ENCODE measurements at places on chromosomes 1 and 21. TPM values are rescaled to one million over a fixed set of nuclear protein-coding genes. Genes with fewer than 3 reads are reported as not detected.

SERINC2 gene
- total RNA-seq = 30.4 TPM

DNA sequence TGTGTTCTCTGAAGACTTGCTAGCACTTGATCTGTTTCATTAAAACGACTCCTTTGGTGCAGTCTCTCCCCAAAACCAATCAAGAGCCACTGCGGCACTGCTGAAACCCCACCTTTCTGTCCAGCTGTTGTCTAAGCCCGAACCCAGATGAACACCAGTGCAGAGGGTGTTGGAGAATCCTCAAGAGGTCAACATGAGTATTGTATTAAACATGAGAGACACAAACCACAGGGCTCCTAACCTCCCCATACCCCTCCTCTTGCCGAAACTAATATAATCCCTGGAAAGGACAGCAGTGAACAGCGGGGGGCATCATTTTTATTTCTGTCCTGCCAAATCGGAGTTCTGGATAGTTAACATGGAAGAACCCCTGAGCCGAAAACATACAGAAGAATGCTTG lies 333.9 kb downstream of the CAMTA1 start:
- no peaks in the 10 kb centered on the region for H3K27me3 ChIP-seq
- H3K4me1 ChIP-seq = peaks cover 23% of the 10 kb centered on the region
- no peak for DNase-seq
- no peak overlapping the region for H3K27ac ChIP-seq
- H3K36me3 ChIP-seq = no peaks in the 10 kb centered on the region

GRCh38 chr1:213585959-213586586 lies 401.7 kb upstream of the PROX1 start:
- H3K27me3 ChIP-seq = no peaks in the 10 kb centered on the region
- no peak overlapping the region for H3K4me3 ChIP-seq
- no peak overlapping the region for H3K27ac ChIP-seq
- H3K36me3 ChIP-seq = no peaks in the 10 kb centered on the region
- DNase-seq = no peak

GRCh38 chr1:246208105-246208504 lies 299.0 kb downstream of the SMYD3 start:
- H3K27me3 ChIP-seq = no peaks in the 10 kb centered on the region
- H3K36me3 ChIP-seq = no peaks in the 10 kb centered on the region
- DNase-seq = no peak
- H3K27ac ChIP-seq = no peak overlapping the region

GRCh38 chr1:206816390-206817287 lies 44.3 kb upstream of the IL10 start:
- DNase-seq = no peak
- no peaks in the 10 kb centered on the region for H3K36me3 ChIP-seq
- no peak overlapping the region for H3K27ac ChIP-seq
- H3K27me3 ChIP-seq = peaks cover 3% of the 10 kb centered on the region

- H3K27ac ChIP-seq = no peak overlapping the region
- H3K36me3 ChIP-seq = no peaks in the 10 kb centered on the region
- no peak overlapping the region for H3K4me3 ChIP-seq
- DNase-seq = no peak
- H3K27me3 ChIP-seq = no peaks in the 10 kb centered on the region
- H3K4me1 ChIP-seq = peaks cover 23% of the 10 kb centered on the region
These were observed 3.6 kb upstream of the AHCYL1 start for GRCh38 chr1:109981004-109981335.

- peaks cover 8% of the 10 kb centered on the region for H3K27me3 ChIP-seq
- no peak overlapping the region for H3K27ac ChIP-seq
- peaks cover 6% of the 10 kb centered on the region for H3K4me1 ChIP-seq
- DNase-seq = no peak
These were observed 4.2 kb downstream of the ST6GALNAC5 start for GRCh38 chr1:76871355-76871974.

DNA sequence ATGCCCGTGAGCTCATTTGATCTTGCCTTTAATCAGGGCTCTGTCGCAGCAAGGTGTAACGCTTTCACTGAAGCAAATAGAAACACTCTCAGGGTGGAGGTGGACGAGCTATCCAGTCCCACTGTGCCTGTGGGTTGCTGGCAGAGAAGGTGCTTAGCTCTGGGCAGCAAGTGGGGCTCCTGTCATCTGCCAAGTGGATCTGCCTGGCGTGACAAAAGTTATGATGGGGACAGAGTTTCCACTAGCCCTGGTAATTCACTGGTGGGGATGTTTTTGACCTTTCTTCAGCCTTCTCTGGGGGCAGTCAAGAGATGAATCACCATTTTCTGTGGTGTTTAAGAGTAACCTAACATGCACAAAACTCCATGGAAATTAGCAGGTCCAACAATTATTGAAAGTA lies 71.3 kb upstream of the EDEM3 start:
- no peak overlapping the region for H3K4me3 ChIP-seq
- H3K4me1 ChIP-seq = peaks cover 16% of the 10 kb centered on the region
- DNase-seq = no peak
- H3K27ac ChIP-seq = no peak overlapping the region
- H3K36me3 ChIP-seq = no peaks in the 10 kb centered on the region

DNA sequence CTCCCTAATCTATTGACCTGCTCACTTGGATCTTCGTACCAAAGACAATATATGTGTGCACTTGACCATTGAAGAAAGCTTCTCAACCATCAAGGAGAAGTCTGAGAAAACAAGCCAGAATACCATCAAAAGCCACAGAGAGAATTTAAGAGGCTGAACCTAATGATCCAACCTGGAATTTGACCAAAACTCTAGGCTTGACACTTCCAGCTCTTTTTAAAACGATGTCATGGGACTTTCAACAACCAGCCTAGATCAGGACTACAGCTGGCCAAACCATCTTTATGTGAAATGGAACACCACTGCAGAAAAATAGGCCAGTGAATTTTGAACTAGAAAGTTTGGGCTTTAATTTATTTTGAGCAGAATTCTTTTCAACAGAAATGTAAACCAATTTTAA lies 444.4 kb downstream of the LTN1 start:
- H3K36me3 ChIP-seq = no peaks in the 10 kb centered on the region
- DNase-seq = peak; percentile 41
- no peaks in the 10 kb centered on the region for H3K27me3 ChIP-seq
- no peaks in the 10 kb centered on the region for H3K4me1 ChIP-seq

Measured in astrocyte (in vitro differentiated cells and primary cell).